ENCODE measurements at places on chromosomes 4 and X. TPM values are rescaled to one million over a fixed set of nuclear protein-coding genes. Genes with fewer than 3 reads are reported as not detected.
A peak's percentile ranks its signal among the peaks of the same experiment; 100 is the strongest.

- DNase-seq = no peak
Measured at GRCh38 chr4:159983082-159983481, 880.2 kb downstream of the RAPGEF2 start.

GRCh38 chr4:101217353-101218031, 129.8 kb downstream of the PPP3CA start:
- no peak for DNase-seq

Gene TDO2
- total RNA-seq = 0.59 TPM

GRCh38 chrX:64437665-64438064, 42.4 kb upstream of the MTMR8 start:
- DNase-seq = no peak

Gene DSPP
- not detected for total RNA-seq

GRCh38 chrX:87403551-87403950, 114.1 kb upstream of the KLHL4 start:
- no peak for DNase-seq

Gene TMA16
- 23.2 TPM for total RNA-seq

DNA sequence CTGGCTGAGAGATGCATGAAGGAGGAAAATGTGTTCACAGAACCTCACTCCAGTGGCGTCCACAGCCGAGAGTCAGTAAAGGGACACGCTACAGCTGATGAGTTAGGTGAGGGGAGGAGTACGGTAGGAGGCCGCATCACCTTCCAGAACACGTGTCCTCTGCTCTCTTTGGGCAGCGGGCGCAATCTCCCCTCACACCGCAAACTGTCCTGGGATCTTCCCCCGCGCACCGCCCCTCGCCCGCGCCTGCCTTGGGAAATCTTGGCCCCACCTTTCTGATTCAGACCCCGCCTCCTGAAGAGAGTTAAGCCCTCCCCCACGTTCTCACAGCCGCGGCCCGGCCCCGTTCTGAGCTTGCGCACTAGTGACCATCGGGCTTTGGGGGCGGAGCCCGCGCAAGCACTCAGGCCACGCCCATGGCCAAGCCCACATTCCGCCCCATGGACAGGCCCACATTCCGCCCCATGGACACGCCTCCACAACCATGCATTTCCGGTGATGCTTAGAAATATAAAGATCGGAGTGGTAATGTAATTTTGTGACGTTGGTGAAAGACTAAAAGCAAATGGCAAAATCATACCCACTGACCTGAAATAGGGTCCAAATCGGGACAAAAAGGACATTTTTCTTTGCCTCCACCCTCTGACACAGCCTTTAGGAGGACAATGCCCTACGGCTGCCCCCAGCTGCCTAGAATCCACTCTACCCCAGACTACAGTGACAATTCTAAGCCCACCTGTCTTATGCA, 13.3 kb downstream of the SMIM10 start:
- DNase-seq = peak; percentile 85

DNA sequence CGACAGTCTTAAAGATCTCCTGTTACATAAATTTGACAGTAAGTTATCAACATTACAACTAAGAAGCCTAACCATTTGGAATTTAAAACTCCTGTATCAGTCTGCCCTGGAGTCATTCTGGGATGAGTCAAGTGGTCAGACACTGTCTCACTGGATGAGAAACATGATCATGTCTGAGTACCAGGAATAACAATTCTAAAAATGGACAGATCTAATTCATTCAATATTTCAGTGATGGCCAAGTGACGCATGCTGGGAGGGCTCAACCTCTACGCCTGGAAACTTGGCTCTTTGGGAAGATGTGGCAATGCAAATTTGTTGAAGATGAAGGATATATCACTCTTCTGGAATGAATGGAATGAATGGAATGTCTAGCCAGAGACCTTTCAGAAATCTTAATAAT, 1427.2 kb downstream of the STIM2 start:
- DNase-seq = peak; percentile 43

DNA sequence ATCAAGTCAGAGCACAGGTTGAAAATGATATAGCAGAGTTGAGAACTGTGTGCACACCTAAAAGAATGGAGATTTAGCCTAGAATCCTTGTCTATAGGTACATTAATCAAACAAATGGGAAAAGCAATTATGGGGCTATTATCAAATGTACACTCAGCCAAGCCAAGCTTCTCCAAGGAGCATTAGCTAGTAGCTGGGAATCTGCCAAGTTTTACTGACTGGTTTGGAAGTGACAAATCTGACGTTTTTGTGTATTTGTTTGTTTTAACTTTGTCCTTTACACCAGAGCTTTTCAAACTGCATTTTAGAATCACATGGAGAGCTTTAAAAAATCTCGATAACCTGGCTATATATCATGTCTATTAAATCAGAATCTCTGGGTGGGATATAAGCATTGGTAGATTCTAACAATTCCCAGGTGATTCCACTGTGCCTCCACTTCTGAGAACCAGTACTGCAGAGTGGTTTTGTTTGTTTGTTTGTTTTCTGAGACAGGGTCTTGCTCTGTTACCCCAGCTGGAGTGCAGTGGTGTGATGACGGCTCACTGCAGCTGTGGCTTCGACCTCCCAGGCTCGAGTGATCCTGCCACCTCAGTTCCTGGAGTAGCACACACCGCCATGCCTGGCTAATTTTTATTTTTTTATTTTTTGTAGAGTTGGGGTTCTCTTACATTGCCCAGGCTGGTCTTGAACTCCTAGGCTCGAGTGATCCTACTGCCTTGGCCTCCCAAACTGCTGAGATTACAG, 279.8 kb downstream of the UNC5C start:
- no peak for DNase-seq

DNA sequence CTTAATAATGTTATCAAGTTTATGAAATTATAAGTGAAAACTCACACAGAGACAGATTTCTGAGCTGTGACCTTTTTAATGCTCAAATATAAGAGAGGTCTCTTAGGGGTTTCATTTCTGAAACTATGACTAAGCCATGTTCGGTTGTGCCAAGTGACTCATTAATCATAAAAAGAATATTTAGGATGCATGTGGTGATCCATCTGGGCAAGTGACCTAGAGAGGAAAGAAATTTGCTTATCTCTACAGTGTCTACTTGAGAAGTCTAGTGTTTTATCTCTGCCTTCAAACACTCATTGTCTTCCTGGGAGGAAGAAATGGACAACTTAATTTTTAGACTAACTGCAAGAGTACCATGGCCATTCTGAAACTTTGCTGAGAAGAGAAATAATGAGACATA, 545.3 kb upstream of the GRID2 start:
- DNase-seq = no peak

DNA sequence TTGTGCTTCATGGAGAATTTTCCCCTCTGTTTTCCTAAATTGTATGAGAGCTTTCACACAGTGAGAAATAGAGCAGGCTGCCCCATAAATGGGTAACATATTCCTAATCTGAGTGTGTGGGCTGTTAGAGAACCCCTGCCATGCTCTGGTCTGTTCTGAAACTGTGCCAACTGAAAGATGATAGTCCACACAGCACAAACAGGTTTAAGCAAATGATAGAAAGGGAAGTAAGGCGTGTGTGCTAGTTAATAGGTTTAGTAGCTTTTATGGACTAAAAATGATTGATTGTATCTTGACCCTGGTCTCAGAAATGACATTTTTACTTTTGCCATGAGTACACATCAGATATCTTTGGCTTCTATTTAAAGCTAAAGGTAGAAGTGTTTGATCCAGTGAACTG, 106.2 kb downstream of the PRRG1 start:
- DNase-seq = no peak

Gene HTT-AS
- total RNA-seq = not detected

DNA sequence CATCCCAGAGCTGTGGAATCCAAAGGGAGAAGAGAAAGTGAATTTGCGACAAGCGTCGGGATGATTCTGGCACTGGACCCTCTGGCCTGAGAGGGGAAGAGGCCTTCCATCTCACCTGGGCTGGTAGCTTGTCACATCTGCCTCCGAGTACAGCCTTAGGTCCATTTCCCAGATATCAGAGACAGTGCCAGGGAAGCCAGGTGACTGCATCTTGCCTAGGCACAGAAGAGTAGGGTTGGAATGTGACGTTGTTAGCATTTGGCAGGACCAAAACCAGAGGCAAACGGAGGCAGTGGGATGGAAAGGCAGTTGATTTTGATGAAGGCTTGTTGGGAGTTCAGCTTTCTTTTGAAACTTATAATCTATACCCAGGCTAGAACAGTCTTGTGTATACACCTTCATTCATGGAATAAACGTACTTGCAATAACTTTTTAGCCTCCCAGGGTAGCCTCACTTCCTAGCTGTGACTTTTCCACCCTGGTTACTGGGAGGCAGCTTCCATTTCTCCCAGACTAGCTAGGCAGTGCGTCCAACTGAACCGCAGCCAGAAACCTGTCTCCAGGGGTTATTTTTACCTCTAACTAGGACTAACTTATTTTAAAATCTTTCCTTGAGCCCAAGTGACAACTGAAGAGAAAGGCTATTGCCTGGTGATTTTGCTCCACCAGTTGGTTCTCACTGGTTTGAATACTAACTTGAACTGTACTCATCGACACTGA, 5.9 kb downstream of the SOD3 start:
- no peak for DNase-seq

Gene MYL5
- 94.6 TPM for total RNA-seq

- DNase-seq = peak; percentile 67
Measured at GRCh38 chr4:113951263-113951662, 28.2 kb downstream of the ARSJ start.

GRCh38 chrX:15055146-15055930, 182.1 kb downstream of the MOSPD2 start:
- DNase-seq = no peak

DNA sequence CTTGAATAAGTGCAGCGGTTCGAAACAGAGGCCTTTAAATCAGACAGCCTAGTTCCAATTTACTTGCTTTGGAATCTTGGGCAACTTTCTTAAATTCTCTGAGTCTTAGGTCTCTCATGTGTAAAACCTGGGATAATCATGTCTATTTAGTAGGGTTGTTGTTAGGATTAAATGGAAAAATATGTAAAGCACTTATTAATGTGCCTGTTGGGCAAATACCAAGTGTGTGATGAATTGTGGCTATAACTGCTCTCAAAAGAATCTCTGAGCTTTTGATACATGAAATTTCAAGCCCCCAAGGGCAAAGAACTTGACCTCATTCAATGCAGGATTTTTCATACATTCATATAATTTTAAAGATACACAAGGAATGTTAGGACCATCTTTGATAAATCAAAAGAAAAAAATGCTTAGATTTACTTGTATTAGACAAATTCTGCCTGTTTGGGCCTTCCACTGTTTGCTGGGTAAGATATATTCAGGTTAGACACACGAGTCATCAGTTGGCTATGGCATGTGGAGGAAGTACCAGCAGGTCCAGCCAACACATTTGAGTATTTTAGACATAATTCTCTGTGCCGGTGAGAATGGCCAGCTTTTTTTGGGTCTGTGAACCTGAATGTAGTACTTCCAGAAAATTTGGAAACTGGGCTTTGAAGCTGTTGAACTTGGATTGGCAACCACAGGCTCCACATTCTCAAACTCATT, 241.4 kb upstream of the CNKSR2 start:
- no peak for DNase-seq

DNA sequence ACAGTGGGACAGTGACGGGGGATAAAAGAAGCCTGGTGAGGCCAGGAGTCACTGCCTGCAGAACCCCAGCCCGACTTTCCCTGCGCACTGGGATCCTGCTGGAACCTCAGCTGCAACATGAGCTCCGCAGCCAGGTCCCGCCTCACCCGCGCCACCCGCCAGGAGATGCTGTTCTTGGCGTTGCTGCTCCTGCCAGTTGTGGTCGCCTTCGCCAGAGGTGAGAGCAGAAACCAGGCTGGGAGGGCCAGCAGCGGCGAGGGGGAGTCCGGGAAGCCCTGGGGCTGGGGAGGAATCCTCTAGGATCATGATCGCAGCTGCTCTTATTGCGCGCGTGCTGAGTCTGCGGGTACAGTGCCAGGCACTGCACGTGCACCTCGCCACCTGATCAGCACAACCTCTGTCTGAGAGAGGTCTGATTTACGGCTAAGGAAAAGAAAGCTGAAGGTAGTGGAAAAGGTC, at the start of gene PF4V1:
PF4V1 (plus strand) TSS at position 51 of the 459 bp plus-strand sequence; CDS start at position 118, 67 bp downstream.
- no peak for DNase-seq

DNA sequence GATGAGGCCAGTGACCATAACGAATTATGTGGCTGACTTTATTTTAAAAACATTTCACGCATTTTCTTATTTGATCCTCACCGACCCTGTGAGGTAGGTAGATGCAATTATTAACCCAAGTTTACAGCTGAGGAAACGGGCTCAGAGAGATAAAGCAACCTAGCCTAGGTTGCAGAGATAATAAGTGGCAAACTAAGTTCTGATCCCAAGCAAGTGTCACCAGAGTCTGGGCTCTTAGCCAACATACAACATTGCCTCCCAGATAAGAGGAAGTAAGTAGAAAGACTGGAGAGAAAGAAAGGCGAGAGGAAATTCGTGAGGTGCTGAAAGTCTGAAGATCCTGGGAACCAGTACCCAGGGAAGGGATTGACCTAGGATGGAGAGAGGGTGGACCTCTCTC, 77.4 kb upstream of the GPR50 start:
- no peak for DNase-seq

DNA sequence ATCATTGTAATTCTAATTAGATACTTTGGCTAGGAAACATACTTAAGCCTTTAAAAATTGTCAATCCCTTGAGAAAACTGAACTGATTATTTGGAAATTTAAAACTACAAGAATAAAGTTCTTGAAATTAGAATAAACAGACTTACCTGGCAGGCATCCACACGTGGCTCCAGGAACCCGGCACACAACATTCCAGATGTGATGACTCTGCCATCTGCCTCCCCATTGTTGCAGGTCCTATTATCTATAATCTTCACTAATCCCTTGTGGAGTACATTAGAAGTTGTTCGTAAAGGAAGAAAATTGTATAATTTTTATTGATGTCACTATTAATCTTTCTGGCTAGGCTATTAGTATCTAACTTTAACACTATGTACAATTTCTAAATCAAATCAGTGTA, 16.2 kb upstream of the GNRHR start:
- no peak for DNase-seq

Gene SHROOM2
- total RNA-seq = 3.1 TPM

Gene CDX4
- not detected for total RNA-seq

GRCh38 chr4:135267148-135267865, 1065.7 kb upstream of the PABPC4L start:
- DNase-seq = no peak

Gene PRRG1
- 8.2 TPM for total RNA-seq

All from skin of body (tissue), 3 donors.